Hematopoietic multipotent progenitor cell treated with erythropoietin and hydrocortisone succinate and interleukin-3 and kit ligand, for 17 days (in vitro differentiated cells): ENCODE measurements at places on chromosomes 7 and 10.

DNA sequence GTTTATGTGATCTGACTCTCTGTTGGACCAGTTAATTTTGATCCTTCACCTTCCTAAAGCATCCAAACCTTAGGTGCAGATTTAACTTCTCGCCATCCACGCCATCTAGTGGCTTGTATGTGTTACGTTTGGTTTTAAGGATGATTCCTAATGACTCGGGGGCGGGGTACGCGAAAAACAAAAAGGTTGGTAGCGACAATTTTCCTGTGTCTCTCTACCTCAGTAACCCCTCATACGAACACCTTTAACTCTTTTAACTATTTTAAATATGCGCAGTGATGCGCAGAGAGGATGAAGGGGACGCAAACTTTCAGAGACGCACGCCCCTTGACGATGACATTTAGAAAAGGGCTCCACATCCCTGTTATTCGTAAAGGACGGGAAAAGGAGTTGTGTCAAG is 714 bp upstream of the KCND2 start:
- no peak for DNase-seq

DNA sequence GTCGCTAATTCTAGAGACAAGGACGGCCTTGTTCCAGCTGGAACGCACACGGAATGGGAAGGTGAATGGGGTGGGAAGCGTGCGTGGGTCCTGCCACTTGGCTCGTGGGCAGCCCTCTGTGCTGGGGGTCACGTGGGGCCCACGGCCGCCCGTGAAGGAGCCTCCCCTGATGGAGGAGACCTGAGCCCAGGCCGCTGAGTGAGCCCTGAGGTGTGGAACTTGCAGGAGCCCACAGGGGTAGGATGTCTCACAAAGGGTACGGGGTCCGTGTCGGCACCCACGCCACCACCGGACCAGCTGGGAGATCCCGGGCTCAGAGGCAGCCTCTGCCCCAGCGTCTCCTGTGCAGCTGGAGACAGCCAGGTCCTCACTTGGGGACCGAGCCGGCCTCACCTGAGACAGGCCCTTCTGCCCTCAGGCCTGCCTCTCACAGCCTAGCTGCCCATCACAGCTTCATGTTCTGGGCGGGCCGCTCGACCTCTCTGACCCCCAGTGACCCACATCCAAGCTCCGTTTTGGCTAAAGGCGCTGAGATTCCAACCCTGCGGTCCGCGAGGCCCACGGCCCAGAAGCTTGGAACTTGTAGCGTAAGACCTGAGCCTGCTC is 84.8 kb downstream of the FOXL3 start:
- no peak for DNase-seq

DNA sequence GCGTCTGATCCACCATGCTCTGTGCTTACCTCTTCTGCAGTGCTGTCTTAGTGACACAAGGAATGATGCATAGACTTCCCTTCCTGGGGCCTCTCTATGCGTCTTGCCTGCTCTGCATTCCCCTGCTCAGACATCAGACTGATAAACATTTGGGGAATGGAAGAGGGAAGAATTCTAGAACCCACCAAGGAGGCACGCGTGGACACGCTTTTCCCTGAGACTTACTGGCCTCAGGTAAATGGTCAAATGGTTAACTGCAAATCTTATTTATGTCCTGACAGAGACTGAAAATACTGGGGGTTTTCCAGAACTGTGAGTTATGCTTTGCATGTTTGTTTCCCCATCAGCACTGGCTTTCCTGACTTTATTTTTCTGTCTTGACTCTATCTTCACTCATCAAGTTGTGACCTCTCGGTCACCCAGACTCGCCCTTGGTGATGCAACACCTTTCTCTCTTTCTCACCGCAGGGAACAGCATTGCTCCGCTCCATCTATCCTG is 285.9 kb upstream of the FZD8 start:
- DNase-seq = no peak

GRCh38 chr7:126065766-126066165 is 1136.1 kb upstream of the POT1 start:
- DNase-seq = no peak

GRCh38 chr10:43671659-43672531 is 23.2 kb upstream of the ZNF32 start:
- peak; percentile 65 for DNase-seq

- no peak for DNase-seq
Observed at GRCh38 chr10:14370894-14371293, 40.2 kb upstream of the FRMD4A start.

DNA sequence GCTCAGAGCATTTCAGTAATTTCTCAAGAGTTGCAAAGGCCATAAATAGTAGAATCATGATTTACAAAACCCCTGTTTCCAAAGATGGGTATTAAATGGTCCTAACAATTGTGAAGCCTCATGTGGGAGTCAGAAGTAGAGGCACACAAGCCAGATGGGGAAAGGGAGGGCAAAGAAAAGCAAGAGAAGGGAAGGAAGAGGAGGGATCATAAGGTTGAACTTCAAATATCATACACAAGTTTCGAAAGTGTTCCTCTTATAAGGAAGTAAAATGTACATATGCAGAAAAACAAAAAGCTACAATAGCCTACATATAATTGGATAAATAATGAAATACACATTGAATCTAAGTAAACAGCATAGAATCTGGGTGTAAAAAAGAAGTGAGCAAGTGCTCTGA is 6.0 kb downstream of the LIPN start:
- no peak for DNase-seq

DNA sequence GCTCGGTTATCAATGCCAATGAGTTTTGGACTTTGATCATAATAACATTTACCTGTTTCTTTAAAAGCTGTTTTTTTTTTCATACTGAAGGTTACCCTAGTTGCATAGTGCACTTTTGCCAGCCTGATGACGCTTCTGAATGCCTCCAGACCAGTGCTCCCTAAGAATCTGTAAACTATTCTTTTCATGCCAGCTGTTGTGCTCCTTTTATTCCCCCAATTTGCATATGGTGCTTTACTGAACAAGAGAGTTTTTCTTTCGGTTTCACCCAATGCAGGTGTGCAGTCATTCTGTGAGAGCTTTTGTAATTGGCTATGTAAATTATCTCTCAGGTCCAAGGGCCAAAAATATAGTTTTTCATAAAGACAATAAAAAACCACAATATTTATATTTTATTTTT is 48.1 kb upstream of the GLCCI1 start:
- DNase-seq = no peak

GRCh38 chr10:69831231-69831855 is 29.6 kb downstream of the COL13A1 start:
- DNase-seq = no peak

DNA sequence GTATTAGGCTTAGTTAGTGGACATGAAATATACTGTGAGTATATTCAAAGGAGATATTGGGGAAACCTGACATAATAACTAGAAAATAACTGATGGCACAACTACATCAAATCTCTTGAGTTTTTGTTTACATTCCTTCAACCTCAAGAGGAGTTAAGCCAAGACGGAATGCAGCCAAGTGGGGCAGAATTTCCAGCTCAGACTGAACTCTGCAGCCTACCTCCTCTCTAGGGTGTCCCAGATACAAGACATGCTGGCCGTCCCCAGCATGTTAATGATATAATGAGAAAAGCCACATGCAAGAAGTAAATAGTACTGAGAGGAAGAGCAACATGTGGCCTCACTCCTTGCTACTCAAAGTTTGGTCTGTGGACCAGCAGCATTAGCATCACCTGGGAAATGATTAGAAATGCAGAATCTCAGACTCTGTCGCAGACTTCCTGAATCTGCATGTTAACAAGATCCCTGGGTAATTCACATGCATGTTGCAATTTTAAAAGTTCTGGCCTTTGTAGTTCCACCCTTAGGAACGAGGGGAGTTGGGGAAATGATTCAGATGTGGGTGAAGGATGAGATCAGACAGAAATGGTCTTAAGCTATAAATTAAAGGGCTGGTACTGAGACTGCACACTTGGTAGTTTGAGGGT is 118.4 kb upstream of the CACUL1 start:
- DNase-seq = no peak

- no peak for DNase-seq
Observed at GRCh38 chr10:119268871-119269506, 61.6 kb downstream of the GRK5 start.

DNA sequence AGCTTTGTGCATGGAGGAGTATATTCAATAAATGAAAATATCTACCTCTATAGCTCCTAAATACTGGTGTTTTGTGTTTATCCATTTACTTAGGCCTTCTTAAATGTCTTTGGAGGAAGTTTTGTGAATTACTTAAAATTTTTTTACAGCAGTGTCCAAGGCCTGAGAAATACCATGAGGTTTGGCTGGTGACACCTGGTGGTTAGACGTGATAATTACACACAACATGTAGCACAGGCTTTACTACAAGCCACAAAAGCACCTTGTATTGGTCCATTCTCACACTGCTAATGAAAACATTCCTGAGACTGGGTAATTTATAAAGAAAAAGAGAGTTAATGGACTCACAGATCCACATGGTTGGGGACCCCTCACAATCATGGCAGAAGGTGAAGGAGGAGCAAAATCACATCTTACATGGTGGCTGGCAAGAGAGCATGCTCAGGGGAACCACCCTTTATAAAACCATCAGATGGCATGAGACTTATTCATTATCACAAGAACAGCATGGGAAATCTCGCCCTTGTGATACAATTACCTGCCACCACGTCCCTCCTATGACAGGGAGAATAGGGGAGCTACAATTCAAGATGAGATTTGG is 20.6 kb downstream of the HYAL4 start:
- peak; percentile 62 for DNase-seq

- no peak for DNase-seq
Observed at GRCh38 chr7:116948934-116949333, 4.4 kb upstream of the ST7 start.

GRCh38 chr10:93272884-93273675 is 199.4 kb downstream of the CYP26A1 start:
- no peak for DNase-seq

- no peak for DNase-seq
Observed at GRCh38 chr7:32030904-32031692, 39.1 kb downstream of the PDE1C start.

DNA sequence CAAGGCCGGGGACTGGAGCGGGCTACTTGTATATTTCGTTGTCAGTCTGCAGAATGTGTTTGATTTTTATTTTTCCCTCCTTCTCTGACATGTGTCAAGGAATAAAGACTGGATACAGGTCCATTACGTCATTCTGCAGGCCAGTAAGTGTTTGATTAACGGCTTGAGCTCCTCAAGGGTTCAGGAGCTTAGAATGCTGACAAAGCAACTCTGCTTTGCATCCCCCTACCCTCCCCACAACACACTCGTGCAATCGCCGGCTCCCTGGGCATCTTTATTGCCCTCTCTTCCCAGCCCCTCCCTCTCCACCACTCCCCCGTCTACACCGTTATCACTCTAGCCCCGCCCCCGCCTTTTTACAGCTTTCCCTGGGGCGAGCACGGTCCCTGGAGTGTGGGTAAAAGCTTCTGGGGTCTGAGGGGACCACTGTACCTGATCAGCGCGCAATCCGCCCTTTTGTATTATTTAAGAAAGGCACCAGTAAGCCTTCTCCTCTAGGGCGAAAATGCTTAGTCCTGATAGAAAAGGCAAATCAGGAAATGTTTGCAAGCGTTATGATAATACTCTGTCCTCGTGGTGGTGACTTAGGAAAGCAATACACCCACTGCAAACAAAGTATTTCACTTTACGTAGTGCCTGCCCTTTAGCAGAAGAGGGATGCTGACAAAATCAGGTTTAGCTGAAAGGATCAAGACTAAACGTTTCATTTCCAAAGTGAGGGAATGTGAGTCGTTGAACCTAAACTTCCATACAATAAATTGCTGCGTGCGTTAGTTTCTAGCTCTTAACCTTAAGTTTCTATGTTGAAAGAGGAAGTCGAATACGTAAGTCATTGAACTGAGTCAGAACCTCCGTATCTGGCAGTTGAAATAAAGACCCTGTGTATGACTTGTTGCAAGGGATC is 1.4 kb upstream of the CREB5 start:
- DNase-seq = no peak

- no peak for DNase-seq
Observed at GRCh38 chr7:119397156-119397555, 875.8 kb upstream of the KCND2 start.

- no peak for DNase-seq
Observed at GRCh38 chr7:123305840-123306375, 106.1 kb upstream of the SLC13A1 start.

GRCh38 chr10:69092959-69093850 is 5.3 kb downstream of the SRGN start:
- peak; percentile 89 for DNase-seq

- no peak for DNase-seq
Observed at GRCh38 chr10:11227103-11227502, 209.4 kb downstream of the CELF2 start.

GRCh38 chr7:4079956-4080355 is 602.1 kb upstream of the FOXK1 start:
- DNase-seq = no peak

GRCh38 chr10:119602241-119603095 is 5.7 kb upstream of the TIAL1 start:
- DNase-seq = peak; percentile 75

- no peak for DNase-seq
Observed at GRCh38 chr7:80088705-80089104, 45.9 kb upstream of the GNAI1 start.

- no peak for DNase-seq
Observed at GRCh38 chr10:131435760-131436457, 124.4 kb upstream of the TCERG1L start.

- no peak for DNase-seq
Observed at GRCh38 chr10:102704915-102705314, 9.3 kb downstream of the ARL3 start.

GRCh38 chr7:147279964-147280374 is 1163.4 kb downstream of the CNTNAP2 start:
- DNase-seq = no peak

GRCh38 chr10:133158756-133159610 is 1.0 kb upstream of the KNDC1 start:
- no peak for DNase-seq

- no peak for DNase-seq
Observed at GRCh38 chr7:35418716-35419390, 165.0 kb upstream of the TBX20 start.

GRCh38 chr10:92913973-92914372 is 65.7 kb downstream of the EXOC6 start:
- no peak for DNase-seq

- DNase-seq = no peak
Observed at GRCh38 chr10:118871244-118871865, 116.6 kb upstream of the CACUL1 start.

DNA sequence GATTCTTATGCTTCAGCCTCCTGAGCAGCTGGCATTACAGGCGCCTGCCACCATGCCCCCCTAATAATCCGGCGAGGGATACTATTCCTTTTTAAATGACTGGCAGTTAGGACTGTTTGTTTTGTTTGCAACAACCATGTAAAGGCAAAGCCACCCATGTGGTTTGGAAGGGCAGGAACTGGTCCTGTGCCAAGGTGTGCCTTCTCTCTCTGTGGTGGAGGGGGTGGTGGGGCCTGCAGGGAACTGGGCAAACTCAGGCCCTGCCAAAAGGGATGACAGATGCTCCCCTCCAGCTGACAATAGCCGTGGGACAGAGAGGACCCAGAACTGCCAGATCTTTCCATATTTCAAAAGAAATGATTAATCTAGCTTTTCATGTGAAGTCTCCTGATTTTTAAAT is 23.5 kb upstream of the WAPL start:
- DNase-seq = no peak

GRCh38 chr7:38393874-38394273 is 120.4 kb upstream of the TARP start:
- no peak for DNase-seq

- peak; percentile 70 for DNase-seq
Observed at GRCh38 chr10:97633921-97634320, 621 bp upstream of the MORN4 start.
